ENCODE measurements at places on chromosomes 16 and 17.

DNA sequence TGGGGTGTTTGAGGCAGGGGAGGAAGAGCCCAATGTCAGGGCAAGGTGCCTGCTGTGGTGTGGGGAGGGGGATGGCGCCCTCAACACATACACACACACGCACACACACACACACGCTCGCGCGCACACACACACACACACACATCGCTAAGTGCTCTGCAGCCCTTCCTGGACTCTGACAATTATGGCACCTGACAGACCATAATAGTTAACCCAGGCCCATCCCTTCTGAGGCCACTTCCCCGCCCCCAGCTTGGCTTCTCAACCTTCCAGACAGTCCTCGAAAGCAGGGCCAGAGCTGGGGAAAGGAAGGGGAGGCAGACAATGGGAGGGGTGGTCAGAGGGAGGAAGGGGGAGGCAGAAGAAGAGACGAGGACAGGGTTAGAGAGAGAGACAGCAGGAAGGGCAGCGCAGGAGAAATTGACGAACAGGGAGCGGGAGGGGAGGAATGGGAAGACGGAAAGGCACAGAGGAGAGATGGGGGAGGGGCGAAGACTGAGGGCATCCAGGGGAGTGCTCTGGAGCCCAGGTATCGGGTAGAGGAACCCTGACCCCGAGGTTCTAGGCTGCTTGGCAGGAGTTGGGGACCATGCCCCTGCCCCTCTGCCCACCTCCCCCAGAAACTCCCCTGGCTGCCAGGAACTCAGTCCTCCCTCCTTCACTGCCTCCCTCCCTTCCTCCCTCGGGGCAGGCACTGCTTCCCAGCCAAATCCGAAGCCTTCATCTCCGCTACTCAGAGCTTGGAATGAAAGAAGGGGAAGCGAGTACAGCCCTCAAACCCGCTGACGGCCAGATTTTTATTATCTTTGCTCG is 4.0 kb downstream of the SRCIN1 start:
- DNase-seq = no peak

DNA sequence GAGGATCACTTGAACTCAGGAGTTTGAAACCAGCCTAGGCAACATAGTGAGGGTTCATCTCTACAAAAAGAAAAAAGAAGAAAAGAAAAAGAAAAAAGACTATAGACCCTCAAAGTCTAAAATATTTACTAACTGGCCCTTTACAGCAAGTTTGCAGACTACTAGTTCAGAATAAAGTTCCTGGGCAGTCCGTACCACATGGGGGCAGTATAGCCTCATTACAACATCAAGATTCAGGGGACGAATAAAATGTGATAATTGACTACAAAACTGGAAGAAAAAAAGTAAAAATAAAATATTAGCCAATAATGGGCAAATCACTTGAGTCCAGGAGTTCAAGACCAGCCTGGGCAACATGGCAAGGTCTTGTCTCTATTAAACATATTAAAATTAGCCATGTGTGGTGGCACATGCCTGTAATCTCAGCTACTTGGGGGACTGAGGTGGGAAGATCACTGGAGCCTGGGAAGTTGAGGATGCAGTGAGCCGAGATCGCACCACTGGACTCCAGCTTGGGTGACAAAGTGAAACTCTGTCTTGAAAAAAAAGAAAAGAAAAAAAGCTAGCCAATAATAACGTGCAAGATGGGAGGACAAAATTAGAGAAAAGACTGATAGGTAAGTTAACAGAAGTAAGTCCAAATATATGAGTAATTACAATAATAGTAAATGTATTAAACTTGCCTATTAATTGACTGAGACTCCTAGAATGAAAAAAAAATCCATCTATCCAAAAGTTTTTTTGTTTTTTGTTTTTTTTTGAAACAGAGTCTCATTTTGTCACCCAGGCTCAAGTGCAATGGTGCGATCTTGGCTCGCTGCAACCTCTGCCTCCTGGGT is 129.4 kb upstream of the SEC14L1 start:
- peak; percentile 44 for DNase-seq

DNA sequence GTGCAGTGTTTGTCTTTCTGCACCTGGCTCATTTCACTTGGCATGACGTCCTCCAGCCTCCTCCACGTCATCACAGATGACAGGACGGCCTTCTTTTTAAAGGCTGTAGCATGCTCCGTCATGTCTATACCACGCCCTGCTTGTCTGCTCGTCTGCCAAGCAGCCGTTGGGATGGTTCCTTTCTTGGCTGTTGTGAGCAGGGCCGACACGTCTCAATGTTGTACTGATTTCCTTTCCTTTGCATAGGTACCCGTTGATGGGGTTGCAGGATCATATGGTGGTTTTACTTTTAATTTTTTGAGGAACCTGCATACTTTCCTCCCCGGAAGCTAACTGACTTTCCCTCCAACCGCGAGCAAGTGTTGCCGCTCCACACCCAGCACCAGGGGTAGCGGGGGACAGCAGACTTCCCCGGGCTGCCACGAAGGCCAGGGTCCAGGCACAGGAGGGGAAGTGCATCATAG is 212.2 kb upstream of the ZNF469 start:
- no peak for DNase-seq

DNA sequence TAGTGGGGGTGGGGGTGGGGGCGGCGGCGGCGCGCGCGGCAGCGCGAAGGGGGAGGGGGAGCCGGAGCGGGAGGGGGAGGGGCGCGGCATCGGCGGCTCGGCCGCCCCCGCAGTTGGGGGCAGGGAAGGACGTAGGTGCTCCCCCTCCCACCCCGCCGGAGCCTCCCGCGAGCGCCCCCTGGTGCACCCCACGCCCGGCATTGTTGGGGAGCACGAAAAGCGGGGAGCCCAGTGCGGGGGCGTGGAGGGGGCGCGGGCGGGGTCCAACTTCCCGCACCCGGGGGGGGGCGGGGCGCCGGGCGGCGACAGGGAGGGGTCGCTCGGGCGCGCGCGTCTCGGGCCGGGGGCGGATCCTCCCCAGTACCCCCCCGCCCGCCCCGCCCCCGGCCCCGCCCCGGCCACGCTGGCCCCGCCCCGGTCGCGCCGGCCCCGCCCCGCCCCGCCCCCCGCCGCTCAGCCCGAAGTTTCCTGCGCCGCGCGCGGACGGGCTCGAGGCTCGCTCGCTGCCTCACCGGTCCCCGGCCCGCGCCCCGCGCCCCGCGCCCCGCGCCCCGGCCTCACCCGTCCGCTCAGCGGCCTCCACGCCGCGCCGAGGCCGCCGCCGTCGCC is at the start of gene CACNA1H:
TSS of gene CACNA1H (plus strand) at position 456 of the 609 bp plus-strand sequence. CDS start 632 bp downstream, outside the sequence.
- peak; percentile 44 for DNase-seq

GRCh38 chr16:54489225-54490111 is 202.9 kb upstream of the IRX3 start:
- no peak for DNase-seq

DNA sequence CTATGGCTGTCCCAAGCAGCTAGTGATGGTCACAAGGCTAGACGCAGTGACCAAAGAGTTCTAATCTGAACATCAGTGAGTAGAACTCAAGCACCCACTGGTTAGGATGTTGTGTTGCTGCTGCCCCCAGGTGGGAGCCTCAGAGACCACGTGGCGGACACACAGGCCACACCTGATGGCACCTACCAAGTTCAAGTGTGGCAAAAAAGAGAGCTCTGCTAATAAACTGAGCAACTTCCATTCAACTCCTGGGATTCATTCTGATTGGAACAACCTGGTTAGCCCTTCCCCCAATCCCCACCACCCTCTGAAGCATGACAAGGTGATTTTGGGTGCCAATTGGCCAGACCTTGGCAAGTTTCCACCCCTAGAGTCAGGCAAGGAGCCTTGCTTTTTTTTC is 3.5 kb upstream of the LCMT1 start:
- peak; percentile 45 for DNase-seq

GRCh38 chr17:64171041-64171440 is 41.1 kb upstream of the ERN1 start:
- DNase-seq = no peak
